ENCODE measurements at places on chromosomes 6 and 20.

DNA sequence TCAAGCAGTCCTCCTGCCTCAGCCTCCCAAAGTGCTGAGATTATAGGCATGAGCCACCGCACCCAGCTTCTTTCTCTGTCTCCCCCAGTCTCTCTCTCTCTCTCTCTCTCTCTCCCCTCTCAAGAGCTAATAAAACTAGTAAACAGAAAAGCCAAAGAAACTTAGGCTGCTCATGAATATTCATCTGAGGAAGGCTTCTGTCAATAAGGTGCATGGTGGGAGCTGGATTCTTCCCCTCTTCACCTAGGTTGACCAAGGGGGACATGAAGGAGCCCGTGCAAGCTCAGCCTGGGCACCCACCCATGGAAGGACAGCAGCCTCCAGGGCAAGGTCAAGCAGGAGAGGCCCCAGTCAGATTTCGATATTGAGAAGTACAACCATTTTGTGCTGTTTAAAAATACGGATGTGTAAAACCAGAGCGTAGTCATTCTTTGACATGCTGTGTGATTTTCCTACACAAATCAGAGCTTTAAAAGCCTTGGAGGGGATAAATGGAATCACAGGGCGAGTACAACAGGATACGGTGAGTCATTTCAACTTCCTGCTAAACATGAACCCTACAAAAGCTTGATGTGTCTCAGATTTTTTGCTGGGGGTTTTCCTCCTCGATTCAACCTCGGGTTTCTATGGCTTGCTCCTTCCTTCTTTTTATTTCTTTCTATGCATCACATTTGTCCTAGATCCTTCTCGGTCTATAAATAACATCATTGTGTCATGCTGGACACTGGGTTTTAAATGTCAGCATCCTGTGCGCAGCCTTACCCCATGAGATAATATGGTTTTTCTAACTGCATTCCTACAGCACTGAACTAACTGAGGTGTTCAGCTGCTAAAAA lies 368.9 kb upstream of the JARID2 start:
- no peak for DNase-seq

DNA sequence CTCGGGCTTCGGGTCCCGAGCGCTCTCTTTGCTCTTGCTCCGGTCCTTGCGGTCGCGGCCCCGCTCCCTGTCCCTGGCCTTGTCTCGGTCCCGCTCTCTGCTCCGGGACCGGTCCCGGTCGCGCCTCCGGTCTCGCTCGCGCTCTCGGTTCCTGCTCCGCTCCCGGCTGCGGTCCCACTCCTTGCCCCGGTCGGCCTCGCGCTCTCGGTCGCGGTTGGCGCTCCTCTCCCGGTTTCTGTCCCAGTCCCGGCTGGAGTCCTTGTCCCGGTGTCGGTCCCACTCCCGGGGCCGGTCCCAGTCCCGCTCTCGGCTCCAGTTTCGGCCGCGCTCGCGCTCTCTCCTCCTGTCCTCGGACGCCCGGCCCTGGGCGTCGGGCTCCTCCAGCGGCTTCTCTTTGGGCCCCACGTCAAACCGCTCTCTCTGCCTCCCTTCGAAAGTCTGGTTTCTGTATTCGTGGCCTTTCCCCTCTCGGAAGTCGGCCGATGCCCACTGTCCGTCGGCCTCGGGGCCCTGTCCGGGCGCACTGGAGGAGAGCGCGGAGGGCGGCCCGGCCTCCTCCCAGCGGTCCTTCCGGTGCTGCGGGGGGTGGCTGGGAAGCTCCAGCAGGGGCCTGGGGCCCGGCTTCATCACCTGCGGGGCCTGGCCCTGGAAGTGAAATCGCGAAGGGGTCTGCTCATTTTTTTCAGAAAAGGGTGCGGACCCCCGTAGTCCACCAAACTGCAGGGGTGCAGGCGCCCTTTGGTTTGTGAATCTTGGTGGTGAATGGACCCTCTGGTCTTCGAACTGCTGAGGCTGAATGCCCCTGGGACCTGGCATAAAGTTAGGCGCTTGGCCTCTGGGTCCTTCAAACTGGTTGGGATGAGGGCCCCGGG lies 17.9 kb upstream of the TCFL5 start:
- DNase-seq = no peak

- no peak for DNase-seq
Measured at GRCh38 chr20:20956513-20956931, 149.6 kb downstream of the LINC00237 start.

GRCh38 chr6:114577109-114577508 lies 234.3 kb upstream of the HS3ST5 start:
- DNase-seq = no peak

GRCh38 chr20:60527656-60528055 lies 569.4 kb downstream of the CDH26 start:
- no peak for DNase-seq

DNA sequence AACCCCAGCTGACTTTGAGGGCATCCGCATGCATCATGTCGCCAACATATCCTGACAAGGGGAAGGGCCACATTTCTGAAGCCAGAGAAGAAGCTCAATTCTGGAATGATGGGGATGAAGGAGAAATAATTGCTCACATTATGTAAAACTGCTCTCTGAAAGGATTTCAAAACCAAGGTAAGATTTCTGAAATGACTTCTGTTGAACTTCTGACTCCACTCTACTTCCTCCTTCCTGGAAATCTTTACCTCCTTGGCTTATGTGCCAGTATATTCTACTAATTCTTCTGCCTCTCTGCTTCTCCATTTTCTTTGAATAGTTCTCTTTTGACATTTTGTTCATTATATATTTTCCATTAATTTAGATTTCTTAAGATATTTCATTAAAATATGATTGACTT lies 31.9 kb downstream of the HLA-DPB1 start:
- no peak for DNase-seq
